ENCODE measurements at places on chromosomes 11 and 22.
A peak's percentile ranks its signal among the peaks of the same experiment; 100 is the strongest.

GRCh38 chr22:17664414-17665055, 26.0 kb downstream of the BCL2L13 start:
- DNase-seq: no peak

DNA sequence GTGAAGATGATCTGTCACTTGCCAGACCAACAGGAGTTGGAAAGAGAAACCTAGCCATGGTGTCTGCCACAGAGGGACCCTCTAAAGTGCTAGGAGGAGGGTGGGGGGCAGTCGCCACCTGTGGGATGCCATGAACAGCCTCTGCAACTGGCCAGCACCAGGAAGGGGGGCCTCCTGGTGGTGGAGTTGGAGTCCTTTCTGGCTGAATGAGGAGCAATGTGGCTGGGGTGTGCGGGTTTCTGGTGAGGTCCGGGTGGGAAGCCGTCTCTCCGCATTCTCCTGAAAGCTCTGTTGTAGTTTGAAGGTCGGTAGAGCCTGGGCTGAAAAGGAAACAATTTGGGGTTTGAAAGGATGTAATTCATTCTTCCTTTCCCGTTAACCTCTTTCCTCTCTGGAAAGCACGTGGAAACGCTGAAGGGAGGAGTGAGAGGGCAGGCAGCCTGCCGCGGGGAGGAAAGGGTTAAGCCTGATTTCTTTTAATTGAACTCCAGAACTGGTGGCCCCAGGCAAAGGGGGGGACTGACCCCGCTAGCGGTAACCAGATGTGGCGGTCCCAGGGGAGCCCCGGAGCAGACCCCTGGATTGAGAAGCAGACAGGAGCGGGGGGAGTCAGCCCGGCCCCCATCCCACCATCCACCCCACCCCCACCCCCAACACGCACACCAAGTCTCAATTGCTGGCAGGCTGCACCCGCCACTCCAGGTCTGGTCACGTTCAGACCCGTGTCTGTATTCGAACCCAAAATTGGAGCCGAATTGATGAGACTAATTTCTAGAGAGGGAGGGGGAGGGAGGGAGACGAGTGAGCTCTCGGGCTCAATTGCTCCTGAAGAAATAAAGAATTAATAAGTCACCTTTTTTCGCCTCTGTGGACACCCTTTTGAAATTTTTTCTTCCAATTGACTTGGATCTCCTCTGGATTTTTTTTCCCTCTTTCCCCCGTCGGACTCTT, 1.8 kb upstream of the FLI1 start:
- DNase-seq: no peak

DNA sequence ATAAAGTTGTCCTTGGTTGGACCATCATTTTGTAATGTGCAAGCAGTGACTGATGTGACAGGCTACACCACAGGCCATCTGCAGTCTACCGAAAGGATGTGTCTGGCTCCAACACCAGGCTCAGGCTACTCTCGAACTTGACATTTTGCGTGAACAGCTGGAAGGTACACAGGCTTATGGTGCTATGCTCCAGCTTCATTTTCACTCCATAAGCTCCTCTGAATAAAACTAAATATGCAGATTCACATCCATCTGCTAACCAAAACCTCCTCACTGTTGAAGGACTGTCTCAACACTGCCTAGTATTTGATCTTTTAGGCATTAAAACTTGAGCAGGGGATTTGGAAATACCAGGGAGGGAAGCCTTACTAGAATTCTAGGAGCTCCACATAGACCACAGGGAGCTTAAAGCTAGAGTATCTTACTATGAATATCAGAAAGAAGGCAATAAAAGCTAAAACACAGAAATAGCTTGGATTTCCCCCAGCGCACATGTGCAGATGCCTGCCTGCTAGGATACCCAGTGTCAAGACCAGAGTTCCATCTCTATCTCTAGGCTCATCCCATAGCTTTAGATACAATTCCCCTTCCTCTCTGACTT, 383.9 kb upstream of the FAT3 start:
- DNase-seq: no peak

- DNase-seq: no peak
These were observed 64.0 kb downstream of the PARVA start for GRCh38 chr11:12441231-12441861.

GRCh38 chr22:33851240-33851639, 69.0 kb downstream of the LARGE1 start:
- no peak for DNase-seq

DNA sequence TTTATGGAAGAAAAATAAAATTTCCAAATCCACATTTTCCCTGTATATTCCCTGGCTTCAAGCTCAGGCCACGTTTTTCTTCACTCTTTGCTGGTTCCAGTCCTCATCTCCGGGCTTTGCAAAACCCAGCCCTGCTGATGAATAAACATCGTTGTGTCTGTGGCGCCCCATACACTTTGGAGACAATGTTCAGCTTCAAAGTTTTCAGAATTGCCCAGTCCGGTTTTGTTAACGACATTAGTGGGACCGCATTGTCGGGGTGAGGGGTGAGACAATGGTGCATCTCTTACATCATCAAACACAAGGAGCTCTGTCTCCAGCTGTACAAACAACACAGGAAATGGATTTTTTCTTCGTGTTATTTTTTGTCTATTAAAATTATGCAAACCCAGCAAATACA, 53.4 kb upstream of the HTATIP2 start:
- peak; percentile 51 for DNase-seq

DNA sequence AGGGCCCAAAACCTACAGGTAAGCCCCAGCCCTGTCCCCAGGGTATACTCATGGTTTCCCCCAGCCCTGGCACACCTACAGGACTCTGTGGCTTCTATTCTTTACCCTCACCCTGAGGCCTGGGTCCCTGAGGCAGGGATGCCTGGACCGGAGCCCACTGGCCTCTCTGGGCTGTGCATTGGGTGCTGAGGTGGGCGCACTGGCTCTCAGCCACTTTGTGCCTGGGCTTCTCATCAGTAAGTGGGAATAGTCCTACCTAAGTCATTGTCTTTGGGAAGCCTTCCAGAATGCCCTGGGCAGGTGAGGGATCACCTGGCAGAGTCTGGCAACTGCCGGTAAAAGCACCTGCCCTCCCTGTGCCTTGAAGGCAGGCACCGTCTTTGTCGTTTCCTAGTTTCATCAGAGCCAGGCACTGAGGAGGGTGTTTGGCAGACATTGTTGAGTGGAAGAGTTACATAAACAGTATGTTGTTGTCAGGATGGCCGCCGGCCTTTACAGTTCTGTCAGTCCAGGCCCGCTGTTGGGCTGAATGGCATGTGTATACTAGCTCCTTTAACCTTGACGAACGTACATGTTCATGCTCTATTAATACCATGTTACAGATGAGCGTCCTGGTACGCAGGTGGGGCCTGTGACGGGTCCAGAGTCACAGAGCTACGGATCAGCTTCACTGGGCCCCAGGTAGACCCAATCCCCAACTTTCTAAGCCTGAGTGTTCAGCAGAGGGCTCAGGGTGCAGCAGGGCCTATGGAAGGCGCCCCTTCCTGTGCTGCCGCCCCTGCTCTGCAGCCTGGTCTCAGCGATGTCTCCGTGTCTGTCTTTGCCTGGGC, 23.0 kb downstream of the SHANK3 start:
- DNase-seq: peak; percentile 78
